ENCODE measurements at places on chromosomes 6 and 20.

DNA sequence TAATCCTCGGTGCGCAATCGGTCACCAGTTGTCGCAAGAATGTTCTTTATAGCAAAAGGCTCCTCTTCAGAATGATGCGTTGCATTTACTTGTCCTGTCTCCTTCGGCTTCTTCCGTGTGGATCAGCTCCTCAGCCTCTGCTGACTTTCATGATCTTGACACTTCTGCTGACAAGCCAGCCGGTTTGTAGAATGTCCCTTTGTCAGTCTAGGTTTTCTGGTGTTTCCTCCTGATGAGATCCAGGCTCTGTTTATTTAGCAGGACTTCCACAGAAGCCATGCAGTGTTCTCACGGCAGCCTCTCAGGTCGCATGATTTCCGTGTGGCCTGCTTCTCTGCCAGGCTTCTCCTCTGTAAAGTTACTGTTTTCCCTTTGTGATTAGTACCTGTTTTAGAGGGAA is 66.9 kb downstream of the STX11 start:
- DNase-seq = no peak

DNA sequence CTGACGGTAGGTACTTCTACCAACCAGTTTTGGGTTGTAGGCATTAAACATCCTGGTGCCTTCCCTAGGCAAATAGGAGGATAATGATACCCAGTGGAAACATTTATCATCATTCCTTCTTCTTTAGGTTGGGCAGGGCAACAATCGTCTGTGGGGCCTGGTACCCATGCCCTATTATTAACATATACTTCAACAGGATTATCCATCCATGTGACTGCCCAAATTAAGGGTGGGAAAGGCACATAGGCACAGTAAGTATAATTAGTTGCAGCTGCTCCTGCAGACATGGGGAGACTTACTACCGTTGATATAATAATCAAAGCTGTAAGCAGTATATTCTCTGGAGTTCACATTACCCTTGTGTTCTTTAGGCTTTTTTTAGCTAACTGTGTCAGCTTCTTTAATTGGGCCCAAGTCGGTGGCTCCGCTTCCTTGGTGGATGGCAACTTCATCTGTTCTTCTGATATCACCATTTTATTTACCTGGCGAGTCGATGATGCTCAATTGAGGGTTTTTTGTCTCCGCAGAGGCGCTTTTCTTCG is 16.8 kb downstream of the RPL7L1 start:
- peak; percentile 79 for DNase-seq

DNA sequence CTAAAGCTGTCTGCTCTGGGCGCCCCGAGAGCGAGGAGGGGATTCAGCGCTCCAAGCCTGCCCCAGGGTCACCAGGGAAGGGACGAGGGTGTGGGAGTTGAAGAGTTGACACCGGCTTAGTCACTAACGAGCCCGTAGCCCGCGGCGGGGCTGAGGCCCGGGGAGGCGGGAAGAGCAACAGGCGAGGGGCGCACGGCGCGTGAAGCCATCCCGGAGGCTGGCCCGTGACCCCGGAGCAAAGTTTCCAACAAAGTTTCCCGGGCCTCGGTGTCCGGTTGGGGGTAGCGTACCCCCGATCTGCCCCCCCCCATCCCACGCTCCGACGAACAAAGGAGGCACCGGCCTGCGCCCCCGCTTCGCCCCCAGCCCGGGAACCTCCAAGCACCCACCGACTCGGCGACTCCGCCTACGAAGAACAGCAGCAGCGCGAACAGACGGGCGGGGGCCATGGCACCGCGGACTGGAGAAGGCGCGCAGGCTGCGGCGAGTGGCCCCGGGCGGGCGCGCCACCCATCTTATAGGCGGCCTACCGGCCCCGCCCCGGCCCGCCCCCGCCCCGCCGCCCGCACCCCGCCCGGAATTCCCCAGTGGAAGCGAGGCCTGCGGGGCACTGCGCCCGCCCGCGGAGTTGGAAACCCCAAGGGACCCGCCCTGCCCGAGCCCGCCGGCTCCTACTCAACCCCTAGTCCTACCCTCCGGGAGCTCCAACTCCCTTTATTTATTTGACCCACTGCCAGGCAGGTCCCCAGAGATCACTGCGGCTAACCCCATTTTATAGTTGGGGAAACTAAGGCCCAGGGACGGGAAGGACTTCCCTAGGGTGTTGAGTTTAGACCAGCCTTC is at the start of gene SDC4:
SDC4 (minus strand) TSS at position 489 of the 843 bp plus-strand sequence; CDS start at position 449, 40 bp downstream.
- peak; percentile 19 for DNase-seq

- no peak for DNase-seq
These were observed 243.1 kb upstream of the PREP start for GRCh38 chr6:105645958-105646357.
